Activated T-helper 17 cell treated with anti-CD3 and anti-CD28 coated beads, Interleukin-2, amount 50 U/mL, for 72 hours (primary cell): ENCODE measurements at places on chromosomes 13 and 19.

DNA sequence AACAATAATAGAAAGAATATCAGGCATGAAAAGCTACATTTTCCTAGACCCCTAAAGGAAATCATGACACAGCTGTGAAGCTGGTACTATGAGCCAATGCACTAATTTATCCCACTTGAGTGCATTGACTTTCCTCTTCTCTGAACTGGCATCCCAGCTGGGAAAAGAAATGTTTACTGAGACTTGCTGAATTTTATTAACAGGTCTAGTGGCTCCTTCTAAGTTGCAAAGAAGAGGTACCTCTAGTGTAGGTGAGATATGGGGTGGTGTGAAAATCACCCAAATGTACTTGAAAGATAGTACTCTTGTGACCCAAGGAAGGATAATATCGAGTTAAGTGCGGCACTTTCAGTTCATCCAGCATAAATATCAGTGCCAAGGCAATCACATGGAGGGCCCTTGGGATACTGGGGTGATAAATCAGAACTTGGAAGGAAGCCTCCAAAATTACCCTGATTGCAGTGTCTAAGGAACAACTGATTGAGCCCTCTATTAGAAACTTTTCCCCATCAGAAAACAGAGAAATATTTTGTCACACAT, 369.2 kb downstream of the PCDH9 start:
- ATAC-seq = no peak

DNA sequence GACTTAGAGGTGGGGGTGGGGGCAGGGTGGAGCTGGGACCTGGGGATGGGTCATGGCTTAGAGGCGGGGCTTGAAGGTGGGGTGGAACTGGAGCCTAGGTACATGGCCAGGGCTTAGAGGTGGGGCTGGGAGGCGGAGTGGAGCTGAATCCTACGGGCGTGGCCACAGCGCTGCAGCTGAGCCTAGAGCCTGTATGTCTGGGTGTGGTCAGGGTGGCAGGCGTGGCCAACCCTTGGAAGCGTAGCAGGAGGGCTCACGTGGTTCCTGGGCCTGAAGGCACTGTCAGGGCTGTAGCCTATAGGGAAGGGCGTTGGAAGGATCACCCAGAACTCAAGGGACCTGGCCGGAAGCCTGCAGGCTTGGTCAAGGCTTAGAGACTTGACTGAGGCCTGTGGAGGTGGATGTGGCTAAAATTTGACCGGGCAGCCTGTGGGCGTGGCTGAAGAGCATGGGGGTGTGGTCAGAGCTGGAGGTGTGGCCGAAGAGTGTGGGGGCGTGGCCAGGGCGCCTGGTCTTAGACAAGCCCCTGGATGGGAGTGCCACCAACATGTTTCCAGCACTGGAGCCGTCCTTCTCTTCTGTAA, 24.3 kb downstream of the COLGALT1 start:
- ATAC-seq = peak; percentile 79

DNA sequence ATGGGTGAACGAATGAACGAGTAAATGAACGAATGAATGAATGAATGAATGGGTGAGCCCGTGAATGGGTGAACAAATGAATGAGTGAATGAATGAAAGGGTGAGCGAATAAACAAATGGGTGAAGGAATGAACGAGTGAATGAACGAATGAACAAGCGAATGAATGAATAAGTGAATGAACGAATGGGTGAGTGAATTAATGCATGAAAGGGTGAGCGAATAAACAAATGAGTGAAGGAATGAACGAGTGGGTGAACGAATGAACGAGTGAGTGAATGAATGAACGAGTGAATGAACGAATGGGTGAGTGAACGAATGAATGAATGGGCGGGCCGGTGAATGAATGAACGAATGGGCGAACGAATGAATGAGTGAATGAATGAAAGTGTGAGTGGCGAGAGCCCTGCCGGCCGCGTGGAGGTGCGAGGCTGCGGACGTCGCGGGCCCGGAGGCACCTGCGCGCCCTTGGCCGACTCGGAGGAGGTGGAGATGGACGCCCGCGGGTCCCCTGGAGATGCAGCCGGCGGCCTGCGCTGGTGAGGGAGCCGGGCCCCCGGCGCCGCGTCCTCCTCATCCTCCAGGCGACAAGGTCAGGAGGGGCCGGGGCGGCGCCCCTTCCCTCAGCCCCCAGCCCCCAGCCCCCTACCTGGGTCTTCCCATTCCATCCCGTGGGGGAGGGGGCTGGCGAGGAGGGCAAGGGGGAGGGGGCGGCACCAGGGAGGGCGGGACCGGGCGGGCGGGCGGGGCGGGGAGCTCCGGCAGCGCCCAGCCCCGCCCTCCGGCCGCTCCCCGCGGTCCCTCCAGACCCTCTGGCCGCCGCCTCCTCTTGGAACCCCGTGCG, 15.4 kb downstream of the ANKRD24 start:
- no peak for ATAC-seq

GRCh38 chr13:113561417-113562084, 23.0 kb upstream of the TFDP1 start:
- no peak for ATAC-seq

DNA sequence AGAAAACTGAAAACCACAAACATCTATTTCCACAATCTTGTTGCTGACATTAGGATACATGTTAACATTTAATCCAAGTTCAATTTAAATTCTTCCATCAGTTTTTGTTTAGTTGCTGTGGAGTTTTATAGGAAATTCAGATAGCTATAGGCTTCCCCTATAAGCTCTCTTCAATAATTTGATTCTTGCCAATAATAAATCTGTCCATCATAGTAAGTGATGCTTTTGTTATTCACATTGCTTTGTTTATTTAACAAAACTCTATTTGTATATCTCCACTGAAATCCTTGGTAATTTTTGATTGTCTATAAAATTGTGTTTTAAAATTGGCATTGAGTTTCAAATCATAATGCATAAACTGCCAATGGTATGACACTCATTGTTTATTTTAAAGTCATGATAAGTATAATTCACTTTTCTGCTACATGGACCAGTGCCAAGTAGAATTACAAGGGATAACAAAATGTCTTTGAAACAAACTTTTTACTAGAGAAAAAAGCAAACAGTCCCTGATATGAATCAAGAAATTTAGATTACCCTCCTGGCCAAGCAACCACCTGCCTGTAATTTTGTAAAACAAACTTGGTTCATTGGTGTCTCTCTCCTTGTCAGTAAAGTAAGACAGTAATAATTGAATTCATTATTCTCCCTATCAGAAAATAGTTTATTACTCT, 577.3 kb upstream of the GPC6 start:
- no peak for ATAC-seq

- no peak for ATAC-seq
Observed at GRCh38 chr13:80860845-80861244, 519.9 kb upstream of the SPRY2 start.

DNA sequence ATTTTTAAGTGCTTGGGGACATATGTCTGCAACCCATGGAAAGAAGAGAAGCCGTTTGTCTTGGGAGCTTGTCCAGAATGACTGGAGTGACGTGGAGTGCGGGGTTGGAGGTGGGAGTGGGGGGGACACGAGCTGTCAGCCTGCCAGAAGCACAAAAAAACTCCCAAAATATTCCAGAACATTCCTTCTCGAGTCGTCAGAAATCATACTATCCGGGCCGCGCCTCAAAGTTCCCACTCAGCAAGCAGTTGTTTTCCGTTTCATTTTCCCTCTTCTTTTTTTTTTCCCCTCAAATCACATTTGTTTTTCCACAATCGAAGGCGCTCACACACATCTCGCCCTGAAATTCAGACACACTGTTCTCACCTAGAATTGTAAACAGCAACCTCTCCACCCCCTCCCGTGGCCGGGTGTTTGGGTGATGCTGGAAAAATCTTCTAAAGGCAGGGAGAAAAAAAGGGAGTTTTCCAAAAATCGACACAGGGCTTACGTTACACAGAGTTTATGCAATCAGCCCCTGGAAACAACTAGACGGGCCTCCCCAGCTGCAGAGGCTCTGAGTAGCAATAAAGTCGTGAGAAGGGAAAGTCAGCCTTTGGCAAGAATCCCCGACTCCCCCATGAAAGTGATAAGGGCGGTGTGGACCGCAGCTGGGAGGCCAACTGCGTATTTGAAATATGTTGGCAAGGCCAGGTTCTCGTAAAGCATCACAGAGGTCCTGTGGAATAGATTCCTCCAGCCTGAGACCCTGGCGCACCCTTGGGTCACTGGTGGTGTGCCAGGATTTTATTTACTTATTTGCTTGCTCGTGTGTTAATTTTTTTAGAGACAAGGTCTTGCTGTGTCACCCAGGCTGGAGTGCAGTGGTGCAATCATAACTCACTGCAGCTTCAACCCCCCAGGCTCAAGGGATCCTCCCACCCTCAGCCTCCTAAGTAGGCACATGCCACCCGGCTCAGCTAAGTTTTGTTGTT, 31.2 kb upstream of the KLF2 start:
- no peak for ATAC-seq

DNA sequence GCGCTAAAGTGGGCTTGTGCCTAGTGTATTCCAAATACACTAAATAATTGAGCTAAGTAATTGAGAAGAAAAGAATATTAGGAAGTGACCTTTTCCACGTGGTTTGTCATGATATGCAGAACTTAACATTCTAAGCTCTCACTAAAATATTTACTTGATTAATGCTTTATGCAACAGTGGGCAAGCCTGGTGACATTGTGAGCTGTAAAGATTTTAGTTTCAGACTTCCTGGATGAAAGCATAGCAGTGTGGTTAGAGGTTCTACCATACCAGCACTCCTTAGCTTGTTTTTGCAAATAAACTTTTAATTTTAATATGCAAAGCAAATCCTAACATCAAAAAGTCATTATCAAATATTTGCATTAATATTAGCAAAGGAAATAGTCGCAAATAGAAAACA, 1065.1 kb upstream of the SPRY2 start:
- ATAC-seq = no peak

DNA sequence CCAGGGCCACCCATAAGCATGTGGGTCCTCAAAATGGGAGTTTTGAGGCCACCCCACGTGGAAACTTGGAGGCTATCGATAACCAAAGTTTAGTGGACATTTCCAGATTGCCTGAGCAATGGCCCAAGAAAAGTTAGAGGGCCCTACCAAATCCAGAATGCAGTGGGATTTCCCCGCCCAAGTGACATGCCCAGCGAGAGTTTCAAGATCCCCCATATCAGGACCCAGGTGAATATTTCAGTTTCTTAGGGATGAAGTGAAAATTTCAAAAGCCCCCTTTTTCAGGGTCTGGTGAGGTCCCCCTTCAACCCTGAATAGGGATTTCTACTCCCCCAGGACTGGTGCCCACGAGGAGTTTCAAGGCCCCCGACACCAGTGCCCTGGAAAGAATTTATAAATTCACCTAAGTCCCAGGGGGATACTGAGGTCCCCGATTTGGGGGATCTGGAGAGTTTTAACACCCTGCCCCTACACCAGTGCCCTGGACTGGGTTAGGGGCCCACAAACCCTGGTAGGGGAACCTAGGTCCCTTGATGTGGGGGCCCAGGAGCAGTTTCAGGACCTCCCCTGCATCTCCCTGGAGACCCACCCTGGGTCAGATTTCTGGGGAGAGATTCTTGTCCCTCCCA, 695 bp downstream of the BST2 start:
- no peak for ATAC-seq

DNA sequence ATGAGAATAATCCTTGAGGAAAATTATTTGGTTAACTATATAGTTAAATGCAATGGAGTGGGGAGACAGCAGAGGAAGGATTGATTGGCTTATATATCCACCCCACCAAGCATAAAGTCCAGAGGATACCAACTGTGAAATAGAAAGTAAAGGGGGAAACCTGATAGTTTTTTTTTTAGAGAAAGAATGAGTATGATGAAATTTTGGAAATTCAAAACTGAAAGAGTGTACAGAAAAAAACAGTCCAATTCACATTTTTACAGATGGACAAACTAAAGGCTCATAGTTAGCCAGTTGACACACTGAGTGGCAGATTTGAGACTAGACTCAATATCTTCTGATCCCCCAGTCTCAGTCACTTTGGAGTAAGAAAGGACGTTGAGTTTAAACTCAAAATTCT, 51.1 kb downstream of the FNDC3A start:
- no peak for ATAC-seq
